ENCODE measurements at places on chromosomes 6 and 20.

DNA sequence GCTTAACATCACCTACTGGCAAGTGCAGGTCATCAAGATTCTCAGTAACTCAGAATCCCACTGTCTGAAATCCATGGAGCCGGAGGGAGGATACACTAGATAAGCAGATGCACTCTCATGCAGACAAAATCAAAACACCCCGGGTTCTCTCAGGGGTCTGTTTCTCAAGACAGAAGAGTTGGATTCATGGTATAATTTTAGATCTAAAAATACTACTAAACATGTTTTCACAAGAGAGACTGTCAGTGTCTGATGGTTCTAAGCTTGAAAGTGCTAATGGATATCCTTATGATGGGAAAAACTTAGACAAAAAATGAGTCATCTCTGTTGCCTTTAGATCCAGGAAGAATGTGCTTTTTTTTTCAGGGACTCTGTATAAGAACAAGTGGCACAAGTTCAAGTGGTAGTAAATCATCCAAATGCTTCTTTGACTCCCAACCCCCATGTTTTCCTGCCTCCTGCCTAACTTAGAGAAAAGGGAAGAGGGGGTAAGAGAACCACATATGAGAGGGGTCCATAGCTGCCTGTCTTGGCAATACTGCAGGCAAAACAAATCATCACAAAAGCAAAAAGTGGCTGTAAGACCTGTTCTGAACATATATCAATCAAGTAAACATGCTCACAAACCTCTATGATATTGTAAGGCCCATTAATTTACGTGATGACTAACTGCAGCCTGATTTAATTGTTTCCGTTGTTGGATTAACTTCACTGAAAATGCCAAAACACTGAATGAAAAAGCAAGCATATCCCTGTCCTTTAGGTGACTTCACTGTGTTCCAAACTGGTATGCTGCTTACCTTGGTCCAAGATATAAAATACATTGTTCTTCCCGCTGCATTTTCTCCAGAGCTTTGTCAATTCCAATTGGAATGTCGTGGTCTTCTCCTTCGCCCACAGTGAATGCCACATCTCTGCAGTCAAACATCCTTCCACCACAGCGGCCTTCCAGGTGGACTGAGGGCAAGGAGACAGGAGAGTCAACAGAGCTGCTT is 84.0 kb upstream of the TULP1 start:
- DNase-seq: no peak

DNA sequence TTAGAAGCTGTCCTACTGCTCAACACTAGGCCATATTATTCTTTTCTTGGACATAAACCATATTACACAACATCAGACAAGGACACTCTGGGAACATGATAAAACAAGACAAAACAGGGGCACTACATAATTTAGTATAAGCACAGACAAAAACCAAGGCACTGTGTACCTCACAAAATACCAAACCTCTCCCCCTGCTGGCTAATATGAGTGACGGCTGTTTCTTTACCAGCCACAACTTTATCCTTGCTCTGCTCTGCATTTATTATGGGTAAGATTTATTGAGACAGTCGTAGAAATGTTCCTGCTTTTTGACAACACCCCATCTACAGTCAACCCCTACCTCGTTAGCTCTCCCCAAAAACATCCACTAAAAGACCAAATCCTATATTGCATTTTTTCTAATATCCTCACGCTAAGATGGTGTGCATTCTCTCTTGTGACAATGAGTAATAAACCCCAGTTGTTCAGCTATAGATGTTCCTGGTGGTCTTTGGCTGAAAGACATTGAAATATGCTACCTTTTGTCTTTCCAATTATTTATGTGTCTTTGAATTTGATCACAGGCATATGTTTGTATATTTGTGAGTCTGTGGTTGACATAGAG is 23.8 kb upstream of the POLR1H start:
- DNase-seq: no peak

DNA sequence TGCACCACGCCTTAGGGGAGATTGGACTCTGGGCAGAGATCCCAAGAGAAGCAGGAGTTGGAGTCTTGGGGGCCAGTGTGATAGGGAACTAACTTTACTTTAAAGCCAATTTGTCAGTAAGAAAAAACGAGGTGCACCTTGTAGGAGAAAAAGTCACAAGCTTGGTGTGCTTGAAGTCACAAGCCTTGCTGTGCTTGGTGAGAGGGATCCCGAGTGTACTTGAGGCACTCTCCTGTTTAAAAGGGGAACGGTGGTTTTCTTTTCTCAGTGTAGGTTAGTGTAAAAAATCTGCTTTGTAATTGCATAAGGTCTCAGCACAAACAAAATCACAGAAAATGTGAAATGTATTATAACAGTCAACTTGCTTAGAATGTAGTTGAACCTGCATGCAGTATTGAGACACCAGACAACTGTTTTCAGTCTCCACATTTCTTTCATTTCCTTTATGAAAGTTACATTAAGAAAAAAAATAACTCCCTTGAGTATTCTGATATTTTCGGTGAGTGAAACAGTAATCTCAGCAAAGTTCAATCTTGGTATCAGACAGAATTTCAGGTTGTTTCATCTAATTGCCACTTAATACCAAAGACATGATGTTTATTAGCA is 111.1 kb upstream of the DUSP22 start:
- no peak for DNase-seq

- DNase-seq: no peak
Observed at GRCh38 chr20:7996898-7997297, 22.7 kb downstream of the TMX4 start.

GRCh38 chr6:41451039-41451438 is 95.1 kb upstream of the FOXP4 start:
- no peak for DNase-seq

- DNase-seq: no peak
Observed at GRCh38 chr6:160010067-160010466, 41.2 kb downstream of the IGF2R start.

DNA sequence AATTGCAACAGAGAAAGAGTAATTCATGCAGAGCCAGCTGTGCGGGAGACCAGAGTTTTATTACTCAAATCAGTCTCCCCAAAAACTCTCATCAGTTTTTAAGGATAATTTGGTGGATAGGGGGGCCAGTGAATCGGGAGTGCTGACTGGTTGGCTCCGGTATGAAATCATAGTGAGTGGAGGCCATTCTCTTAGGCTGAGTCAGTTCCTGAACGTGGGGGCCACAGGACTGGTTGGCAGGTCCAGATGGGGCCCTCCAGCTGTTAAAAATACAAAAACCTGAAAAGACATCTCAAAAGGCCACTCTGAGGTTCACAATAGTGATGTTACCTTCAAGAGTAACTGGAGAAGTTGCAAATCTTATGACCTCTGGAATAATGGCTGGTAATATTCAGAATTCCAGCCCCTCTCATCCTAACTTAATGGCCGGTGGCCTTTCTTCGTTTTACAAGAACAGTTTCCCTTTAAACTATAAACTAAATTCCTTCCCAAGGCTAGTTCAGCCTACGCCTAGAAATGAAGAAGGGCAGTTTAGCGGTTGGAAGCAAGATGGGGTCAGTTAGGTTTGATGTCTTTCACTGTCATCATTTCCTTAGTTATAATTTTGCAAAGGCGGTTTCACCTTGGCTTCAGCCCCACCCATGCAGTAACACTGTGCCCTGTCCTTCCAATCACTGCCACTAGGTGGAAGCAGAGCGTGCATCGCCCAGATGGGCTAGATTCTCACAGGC is 6.8 kb upstream of the MICA start:
- peak; percentile 69 for DNase-seq
